ENCODE measurements at places on chromosomes 5 and 9.

GRCh38 chr5:140261403-140262171 lies 41.3 kb downstream of the PFDN1 start:
- DNase-seq: peak; percentile 99

GRCh38 chr9:98894171-98894570 lies 49.5 kb upstream of the COL15A1 start:
- DNase-seq: no peak

- DNase-seq: no peak
Measured at GRCh38 chr9:92499701-92500100, 17.4 kb upstream of the ASPN start.

- DNase-seq: no peak
Measured at GRCh38 chr9:88143957-88144625, 5.8 kb upstream of the SPATA31C2 start.

- no peak for DNase-seq
Measured at GRCh38 chr9:81239388-81239787, 450.0 kb downstream of the TLE1 start.

DNA sequence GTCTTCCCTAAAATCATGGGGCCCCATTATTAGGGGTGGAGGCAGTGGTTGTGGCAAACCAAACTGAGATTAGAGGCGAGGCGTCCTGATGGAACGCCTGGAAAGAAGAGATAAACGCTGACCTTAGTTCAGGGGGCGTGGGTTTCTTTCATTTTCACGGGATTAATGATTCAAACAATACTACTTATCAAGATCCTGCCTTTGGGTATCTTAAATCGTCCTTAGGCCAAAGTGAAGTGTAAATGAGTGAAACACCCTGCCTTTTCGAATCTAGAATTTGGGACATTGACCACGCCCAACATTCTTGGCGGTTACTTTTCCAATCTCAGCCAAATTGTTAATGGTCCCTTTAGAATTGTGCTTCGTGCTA lies 1.0 kb upstream of the UBTD2 start:
- DNase-seq: no peak

GRCh38 chr5:43075319-43076293 lies 35.5 kb upstream of the ANXA2R start:
- no peak for DNase-seq

DNA sequence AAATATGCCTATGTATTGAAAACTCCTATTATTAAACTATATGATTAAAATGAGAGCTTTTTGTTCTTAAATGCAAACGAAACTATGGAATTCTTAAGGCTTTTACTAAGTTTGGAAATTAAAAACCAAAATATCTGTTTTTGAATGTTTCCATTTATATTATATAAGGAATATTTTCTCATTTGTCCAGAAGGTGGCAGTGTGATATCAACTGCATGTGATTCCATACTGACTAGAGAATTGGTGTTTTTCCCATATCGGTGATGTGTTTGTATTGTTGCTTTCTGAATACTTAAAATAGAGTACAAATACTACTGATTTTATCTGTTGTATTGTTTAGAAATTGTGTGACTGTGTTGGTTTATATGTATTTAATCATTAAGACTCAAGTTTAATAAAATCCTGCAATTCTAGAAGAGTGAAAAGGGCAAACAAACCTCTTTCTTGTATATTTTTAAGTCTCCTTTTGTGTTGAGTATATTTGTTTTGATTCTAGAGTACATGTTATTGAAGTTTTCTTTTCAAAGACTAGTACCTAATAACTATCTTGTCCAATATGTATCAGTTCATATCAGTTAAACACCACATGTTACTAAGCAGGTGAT lies 320.8 kb downstream of the CCDC171 start:
- peak; percentile 42 for DNase-seq

DNA sequence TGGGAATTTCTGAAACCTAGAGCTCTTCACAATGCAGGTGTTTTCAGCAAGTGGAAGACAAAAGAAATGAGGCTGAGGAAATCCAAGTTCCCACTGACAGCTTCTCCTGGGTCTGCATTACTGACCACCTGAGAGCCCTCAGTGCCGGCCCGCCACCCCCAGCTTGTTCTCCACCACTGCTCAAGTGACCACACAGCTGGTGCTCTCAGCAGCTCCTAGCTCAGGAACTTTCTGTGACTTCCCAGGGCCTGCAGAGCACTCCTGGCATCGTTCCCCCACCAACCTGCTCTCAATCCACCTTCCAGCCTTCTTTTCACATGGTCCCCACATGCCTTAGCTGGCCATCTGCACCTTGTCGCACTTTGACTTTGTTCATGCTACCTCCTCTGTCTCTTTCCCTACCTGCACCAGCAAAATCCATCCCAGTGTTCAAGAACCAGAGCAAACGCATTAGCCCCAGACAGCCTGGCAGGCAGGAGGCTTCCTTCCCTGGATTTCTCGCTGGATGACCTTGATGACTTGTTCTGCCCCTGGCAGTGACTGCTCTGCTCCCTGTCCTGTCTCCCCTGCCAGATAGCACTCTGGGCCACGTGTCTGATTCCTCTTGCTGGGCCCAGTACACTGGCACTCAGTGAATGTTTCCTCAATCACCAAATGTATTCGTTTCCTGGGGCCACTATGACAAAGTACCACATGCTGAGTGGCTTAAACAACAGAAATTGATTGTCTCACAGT lies 35.1 kb upstream of the NANS start:
- DNase-seq: no peak

- DNase-seq: peak; percentile 62
Measured at GRCh38 chr5:64811050-64811640, 42.4 kb downstream of the CWC27 start.

DNA sequence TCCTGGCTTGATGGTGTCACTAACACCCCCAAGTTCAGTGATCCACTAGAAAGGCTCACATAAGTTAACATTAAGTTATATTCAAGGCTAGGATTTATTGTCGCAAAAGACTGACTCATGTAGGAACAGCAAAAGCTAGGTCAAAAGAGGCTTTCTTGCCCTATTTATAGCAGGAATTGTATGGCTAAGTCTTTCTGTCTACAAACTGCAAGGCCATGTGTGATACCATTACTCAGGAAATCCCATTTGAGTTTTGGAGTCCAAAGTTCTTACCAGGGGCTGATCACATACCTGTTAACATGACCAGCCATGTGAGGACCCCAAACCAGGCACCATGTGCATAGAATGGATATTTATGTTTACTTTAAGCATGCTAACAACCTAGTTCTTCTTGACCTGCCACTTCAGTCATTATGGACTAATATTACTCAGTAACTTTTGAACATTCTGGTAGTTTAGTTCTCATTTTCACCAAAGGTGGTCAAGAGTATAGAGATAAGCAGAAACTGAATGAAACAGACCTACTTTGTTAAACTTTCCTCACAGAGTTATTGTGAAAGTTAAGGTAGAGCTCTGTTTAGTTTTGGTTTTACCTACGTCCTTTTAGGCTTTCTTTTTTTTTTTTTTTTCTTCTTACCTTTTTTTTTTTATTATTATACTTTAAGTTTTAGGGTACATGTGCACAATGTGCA lies 281.1 kb downstream of the FER start:
- DNase-seq: no peak

- DNase-seq: no peak
Measured at GRCh38 chr5:5313101-5313635, 109.3 kb upstream of the ICE1 start.

GRCh38 chr9:127846443-127847177 lies 7.8 kb downstream of the ENG start:
- DNase-seq: no peak

DNA sequence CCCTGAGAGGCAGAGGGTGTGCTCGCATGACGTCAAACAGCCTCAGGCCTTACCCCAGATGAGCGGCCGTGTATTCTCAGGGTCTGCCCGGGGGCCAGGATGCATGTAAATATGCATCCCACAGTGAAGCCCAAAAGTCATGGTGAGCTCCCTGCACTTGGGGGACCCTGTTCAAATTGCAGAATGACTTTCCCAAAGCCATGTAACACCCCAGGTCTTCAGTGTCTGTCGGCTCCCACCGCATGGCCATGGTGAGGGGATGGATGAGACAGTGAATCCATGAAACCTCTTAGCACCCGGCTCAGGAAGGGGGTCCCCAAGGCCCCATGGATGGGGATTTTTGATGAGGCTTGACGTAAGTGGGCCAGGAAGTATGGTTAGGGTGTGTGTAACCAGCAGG lies 9.3 kb upstream of the COL5A1 start:
- no peak for DNase-seq

GRCh38 chr9:131667576-131667975 lies 72.3 kb downstream of the RAPGEF1 start:
- no peak for DNase-seq

Measured in SW480 (cell line).